ENCODE measurements at places on chromosomes 5 and 9.

- no peak for DNase-seq
Observed at GRCh38 chr5:124402144-124402581, 344.3 kb downstream of the ZNF608 start.

DNA sequence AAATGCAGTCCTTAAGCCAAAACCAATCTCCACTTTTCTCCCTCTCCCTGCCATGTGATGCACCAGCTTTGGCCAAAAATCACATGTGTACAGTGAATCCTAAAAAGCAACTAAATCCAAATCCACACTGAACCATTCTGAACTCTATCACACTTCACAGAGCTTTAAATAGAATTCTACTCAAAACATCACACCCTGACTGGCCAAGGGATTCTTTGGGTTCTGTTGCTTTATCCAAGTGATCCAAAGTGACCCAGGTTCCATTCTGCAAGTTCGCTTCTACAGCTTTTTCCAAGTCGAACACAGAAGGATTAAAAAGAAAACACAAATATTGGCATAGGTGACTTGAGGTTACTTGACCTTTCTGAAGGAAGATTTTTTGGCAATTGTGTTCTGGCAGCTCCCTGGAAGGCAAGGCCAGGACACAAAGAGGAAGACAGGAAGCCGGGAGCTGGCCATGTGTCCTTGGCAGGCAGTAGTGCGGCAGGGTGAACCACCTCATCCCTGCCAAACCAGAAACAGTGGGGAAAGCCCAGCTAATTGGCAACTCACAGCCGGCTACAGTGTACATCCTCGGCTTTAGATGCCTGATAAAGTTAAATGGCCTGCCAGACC is 115.0 kb downstream of the NFIB start:
- no peak for DNase-seq

- no peak for DNase-seq
Observed at GRCh38 chr5:84303315-84303714, 81.4 kb downstream of the EDIL3 start.

- DNase-seq, result no peak
Observed at GRCh38 chr9:26334706-26335105, 557.9 kb downstream of the CAAP1 start.

- DNase-seq, result no peak
Observed at GRCh38 chr5:114657342-114658130, 295.7 kb downstream of the KCNN2 start.

- peak; percentile 94 for DNase-seq
Observed at GRCh38 chr5:135481387-135481786, 29.2 kb upstream of the TIFAB start.

DNA sequence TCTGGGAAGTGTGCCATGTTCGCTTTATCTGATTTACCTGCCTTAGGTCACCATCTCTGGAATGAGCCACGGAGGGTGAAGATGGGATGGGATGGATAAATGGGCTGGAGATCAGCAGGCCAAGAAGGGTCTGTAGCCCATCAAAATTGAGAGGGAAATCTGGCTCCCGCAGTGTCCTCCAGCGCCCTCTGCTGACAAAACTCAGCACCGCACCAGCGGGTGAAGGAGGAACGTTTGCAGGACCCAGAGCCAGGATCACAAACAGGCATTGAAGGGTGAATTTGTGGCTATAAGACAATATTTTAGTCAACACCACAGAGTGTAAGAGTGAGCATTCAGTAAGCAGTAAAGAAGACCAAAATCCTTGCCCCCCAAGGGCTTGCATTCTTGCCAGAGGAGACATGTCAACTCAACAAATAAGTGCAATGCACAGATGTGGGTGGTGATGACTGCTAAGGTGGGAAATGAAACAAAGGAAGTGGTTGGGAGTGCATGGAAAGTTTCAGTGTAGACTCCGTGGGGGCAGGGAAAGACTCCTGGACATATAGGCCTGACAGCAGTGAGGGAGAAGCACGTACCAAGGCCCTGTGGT is 124.4 kb downstream of the TENT4A start:
- DNase-seq, result peak; percentile 3

DNA sequence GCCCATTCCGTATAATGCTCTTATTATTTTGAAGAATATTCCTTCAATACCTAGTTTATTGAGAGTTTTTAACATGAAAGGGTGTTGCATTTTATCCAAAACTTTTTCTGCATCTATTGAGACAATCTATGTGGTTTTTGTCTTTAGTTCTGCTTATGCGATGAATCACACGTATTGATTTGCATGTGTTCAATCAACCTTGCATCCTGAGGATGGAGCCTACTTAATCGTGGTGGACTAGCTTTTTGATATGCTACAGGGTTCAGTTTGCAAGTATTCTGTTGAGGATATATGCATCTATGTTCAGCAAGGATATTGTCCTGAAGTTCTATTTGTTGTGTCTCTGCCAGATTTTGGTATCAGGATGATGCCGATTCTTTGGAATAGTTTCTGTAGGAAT is 1070.3 kb upstream of the CDH18 start:
- no peak for DNase-seq

DNA sequence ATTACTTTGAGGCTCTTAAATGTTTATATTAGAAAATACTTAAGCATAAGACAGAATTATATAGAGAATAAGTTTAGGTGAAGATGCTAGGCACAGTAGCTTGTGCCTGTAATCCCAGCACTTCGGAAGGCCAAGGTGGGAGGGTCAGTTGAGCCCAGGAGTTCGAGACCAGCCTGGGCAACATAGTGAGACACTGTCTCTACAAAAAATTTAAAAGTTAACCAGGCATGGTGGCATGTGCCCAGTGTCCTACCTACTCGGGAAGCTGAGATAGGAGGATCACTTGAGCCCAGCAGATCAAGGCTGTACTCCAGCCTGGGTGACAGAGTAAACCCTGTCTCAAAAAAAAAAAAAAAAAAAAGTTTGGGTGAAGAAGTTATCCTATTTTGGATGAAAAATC is 61.7 kb downstream of the BAAT start:
- no peak for DNase-seq

- no peak for DNase-seq
Observed at GRCh38 chr9:76433836-76434235, 25.1 kb upstream of the GCNT1 start.

Measured in GDM1 (cell line).